ENCODE measurements at places on chromosomes 11 and 22.

DNA sequence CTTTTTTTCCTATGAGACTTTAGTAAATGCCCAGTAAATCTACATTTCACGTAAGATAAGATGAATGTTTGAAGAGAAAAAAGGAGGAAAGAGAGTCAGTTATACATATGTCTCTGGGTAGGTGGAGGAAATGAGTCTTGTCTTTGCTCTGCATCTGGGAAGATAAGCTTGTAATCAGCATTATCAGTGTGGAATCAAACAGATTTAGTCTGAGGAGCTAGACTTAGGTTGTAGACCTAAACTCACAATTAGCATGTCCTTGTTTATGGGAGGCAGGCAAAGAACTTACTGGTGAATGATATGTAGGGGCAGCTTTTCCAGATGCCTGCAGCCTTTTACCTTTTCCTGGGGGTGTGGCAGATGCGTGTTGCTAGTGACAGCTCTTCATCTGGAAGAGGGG, 962.3 kb downstream of the TBC1D22A start:
- DNase-seq: no peak

GRCh38 chr11:45609337-45609736, 56.1 kb downstream of the CHST1 start:
- DNase-seq: no peak

- DNase-seq: no peak
These were observed 8.6 kb upstream of the RELT start for GRCh38 chr11:73367482-73368024.

DNA sequence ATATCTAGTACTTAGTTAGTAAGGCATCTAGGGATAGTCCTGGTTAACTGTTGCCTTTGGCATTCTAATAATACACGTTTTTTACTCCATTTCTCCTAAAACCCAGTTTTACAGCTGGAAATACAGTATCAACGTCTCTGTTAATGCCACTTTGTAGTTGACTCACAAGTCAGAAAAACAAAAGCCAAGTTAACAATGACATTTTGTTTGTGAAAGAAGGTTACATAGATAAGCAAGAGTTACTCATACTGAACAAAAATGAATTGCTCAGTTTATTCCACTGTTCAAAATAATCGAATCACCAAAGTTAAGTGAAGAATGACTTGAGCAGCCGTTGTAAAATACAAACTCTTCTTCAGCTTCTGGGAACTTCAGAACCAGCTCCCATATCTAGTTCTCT, 540.3 kb downstream of the ETS1 start:
- DNase-seq: no peak

GRCh38 chr11:57475671-57476046, 15.3 kb downstream of the RTN4RL2 start:
- DNase-seq: no peak

DNA sequence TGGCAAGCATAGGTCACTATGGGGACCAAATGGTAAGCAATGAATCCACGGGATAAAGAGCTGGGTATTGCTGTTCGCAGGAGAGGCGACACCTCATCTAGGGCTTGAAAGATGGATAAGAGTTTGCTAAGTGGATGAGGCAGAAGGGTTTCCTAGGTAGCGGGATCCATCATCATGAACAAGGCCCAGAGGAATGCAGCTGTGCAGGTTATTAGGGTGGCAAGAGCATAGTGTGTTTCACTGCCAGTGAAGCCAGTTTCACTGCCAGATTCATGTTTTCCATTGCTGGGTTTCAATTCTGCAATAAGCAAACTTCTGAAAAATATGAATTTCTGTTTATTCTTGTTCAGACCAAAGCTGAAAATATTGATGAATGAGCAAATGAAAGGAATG, 27.2 kb downstream of the WEE1 start:
- DNase-seq: no peak

- DNase-seq: no peak
These were observed 32.0 kb downstream of the TMEM123 start for GRCh38 chr11:102420547-102420946.

DNA sequence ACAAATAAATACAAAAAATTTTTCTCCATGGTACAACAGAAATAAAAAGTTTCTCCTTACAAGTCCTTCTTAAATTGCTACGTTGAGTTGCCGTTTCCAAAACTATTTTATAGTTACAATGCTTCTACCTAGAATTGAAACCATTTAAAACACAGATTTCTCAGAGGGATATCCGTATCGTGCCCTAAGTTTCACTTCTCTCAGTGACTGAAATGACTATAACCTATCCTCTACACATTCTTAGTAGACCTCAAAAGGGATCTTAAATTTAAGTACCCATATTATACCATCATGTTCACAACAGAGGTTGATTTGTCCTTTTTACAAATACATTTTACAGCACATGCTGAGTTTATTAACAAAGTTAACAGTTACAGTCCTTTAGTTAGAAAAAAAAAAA, 44.1 kb downstream of the USP28 start:
- DNase-seq: no peak

DNA sequence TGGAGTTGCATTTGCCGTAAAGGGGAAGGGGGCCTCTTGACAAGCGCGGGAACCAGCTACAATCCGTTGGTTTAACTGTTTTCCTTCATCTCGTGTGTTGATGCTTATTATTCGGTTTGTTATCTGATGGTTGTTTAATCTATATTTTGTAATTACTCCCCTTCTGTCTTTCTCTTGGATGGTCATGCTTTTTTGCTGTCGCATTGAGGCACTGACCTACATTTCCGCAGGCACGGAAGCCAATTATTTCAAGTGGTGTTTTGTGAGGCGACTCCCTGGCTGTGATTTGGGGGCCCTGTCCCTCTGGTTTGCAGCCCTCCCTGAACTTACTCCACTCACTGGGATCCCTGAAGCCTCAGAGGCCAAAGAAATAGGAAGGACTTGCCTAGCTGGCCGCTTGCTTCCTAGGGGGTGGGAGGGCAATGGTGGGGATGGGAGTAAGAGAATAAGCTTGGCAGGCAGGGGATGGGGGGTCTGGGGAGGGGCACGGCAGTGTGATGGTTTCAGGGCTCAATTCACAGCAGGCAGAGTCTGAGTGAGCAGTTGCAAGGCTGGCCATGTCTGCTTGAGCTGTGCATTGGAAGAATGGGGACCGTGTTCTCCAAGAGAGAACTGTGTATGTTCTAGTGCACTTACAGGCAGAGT, 165.8 kb upstream of the B3GAT1 start:
- no peak for DNase-seq

GRCh38 chr22:29041408-29041807, 20.2 kb downstream of the C22orf31 start:
- no peak for DNase-seq

DNA sequence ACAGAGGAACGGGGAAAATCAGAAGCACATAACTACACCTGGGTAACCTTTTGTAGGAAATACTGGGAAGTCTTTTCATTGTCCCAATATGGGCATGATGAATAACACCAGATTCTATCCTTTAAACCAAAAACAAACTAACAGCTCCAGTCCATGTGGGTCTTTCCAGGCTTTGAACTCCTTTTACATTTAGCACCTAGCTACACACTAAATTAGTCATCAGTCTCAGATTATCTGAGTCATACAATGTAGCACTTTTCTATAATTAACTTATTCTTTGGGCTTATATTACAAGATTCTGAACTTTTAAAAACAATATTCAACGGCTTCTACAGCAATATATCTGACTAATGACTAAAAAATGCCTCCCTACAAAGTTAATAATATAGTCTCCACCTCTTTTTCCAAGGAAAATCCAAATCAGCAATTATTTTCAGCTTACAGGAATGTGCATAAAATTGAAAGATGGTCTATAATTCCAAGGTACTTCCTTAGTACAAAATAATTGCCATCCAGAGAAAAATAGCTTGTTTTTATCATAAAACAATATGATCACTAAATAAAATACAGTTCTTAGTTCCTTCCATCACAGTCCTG, 26.3 kb downstream of the STK33 start:
- DNase-seq: no peak

DNA sequence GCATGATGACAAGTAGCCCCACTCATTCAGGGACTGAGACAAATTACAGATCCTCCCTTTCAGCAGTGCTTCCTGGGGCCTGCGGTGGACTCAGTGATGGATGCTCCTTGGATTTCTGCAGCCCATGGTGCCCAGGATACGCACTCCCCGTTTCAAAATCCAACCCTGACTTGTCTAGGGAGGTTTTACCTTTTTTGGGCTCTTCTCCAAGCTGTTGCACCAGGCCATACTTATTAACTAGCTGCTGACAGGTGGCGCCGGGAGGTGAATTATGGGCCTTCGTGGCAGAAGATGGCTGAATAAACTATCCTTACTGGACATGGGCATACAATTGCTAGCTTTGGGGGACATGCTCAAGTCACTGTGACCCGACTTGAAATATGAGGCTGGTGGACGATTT, 324.3 kb upstream of the SYN3 start:
- no peak for DNase-seq

DNA sequence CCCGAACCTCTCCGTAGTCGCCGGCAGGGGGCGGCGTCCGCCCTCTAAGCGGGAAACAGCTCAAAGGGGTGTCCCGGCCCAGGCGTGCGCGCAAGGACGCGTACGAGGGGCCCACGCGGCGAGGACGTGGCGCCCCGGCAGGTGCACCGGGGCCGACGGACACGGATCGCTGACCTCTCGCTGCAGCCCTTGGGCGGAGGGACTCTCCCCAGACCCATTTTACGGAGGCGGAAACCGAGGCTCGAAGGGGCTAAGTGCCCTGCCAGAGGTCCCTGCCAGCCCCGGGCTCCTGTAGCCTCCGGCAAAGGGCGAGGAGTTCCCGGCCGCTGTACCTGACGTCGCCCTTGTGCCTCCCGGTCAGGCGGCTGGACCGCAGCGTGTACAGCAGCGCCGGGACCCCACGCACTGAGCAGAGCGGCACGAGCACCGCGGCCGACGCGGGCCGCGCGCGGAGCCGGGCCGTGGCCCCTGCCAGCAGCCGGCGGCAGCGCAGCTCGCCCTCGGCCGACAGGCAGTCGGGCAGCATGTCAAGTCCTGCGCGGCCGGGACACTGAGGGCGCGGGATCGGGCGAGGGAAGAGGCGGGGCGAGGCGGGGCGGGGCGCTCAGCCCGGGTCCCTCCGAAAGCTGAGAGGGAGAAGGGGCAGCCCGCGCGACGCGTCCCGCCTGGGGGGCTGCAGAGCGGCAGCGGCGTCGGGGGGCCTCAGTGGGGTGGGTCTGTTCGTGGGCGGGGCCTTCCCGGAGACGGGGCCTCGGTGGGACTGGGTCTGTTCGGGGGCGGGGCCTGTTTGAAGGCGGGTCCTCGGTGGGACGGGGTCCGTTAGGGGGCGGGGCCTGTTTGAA, at the start of gene NUDT8:
Gene NUDT8 (minus strand): TSS at position 552 of the 842 bp plus-strand sequence. CDS start 26 bp downstream, at position 526.
- DNase-seq: no peak

GRCh38 chr22:22916215-22916951, 28.8 kb downstream of the IGLL5 start:
- no peak for DNase-seq

DNA sequence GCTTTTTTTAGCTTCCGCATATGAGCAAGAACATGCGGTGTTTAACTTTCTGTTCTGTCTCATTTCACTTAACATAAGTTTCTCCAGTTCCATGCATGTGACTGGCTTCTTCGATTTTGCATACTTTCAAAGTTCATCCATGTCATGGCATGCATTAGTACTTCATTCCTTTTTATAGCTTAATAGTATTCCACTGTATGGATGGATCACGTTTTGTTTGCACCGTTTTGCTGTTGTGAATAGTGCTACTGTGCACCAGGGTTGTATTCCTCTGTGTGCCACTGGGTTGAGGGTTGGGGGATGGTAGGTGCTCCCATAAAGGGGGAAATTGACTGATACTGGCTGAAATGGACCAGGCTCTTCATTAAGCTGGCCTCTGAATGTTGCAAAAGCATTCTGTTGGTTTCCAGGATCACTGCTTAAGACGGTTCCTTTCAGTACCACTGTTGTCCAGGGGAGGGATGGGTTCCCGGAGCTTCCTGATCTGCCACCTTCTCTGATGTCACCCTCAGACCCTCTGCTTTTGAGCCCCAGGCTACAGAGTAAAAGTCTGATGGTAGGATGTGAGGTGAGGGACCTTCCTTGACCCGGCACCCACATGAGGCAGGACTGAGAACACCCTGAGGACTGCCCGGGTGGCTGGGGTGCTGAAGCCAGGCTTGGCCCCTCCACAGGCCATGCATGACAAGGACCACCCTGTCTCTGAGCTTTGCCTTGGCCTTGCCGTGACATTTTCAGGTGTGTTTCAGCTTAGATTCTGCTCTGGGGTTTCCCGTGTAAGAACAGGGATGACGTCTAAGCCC, 24.4 kb downstream of the DGCR6L start:
- no peak for DNase-seq

GRCh38 chr11:86403458-86403857, 28.8 kb downstream of the CCDC81 start:
- no peak for DNase-seq

DNA sequence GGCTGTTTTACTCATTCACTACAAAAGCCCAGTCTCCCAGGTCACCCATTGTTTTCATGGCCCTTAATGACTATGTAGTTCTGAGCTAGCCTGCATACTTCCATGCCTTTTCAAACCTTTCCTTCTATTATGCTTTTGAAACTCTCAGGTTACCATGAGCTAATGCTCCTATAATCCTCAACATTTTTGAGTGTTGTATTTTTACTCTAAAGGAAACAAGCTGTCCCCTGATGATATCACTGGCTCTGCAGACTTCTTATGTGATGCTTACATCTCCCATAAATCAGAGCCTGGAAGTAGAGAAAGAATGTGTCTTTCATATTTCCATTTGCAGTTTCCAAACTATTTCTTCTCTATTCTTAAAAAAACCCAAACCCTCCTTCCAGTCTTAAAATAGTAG, 159.0 kb upstream of the RAG2 start:
- no peak for DNase-seq

DNA sequence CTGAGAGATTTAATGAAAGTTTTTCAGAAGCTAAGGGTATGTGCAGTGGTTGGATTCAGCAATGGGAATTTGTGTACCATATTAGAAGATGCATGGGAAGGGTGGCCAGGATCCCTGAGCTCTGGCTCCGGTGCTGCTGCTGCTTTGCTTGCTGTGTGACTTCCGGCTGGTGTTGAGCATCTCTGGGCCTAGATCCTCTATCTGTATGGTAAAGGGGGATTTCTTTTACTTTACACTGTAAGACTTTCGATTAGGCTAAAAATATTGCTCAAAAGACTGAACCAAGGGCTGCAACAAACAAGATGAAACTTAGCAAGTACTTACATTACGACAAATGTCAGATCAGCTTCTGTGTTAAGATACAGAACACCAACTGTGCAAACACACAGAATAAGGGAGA, 39.1 kb downstream of the XRRA1 start:
- DNase-seq: no peak

- DNase-seq: no peak
These were observed 191.1 kb downstream of the GRIK4 start for GRCh38 chr11:120702656-120703055.

GRCh38 chr22:48257685-48258055, 1495.2 kb downstream of the TBC1D22A start:
- no peak for DNase-seq

DNA sequence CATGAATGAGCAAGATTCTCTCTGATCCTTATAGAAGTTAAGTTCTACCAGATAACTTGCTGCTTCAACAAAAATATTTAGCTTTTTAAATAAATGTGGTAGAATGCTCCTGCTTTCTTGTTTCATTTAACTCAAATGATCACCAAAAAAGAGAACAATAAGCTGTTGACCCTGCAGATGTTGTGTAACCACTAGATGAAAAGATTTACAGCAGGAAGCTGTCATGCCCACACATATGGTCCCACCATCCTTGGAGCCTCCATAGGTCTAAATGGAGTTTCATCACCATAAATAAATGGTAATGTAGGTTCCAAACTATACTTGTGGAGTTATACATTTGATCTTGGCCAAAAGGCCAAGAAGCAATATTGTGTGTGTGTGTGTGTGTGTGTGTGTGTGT, 118.8 kb downstream of the RRAS2 start:
- no peak for DNase-seq
